ENCODE measurements at places on chromosomes 2 and 18.

DNA sequence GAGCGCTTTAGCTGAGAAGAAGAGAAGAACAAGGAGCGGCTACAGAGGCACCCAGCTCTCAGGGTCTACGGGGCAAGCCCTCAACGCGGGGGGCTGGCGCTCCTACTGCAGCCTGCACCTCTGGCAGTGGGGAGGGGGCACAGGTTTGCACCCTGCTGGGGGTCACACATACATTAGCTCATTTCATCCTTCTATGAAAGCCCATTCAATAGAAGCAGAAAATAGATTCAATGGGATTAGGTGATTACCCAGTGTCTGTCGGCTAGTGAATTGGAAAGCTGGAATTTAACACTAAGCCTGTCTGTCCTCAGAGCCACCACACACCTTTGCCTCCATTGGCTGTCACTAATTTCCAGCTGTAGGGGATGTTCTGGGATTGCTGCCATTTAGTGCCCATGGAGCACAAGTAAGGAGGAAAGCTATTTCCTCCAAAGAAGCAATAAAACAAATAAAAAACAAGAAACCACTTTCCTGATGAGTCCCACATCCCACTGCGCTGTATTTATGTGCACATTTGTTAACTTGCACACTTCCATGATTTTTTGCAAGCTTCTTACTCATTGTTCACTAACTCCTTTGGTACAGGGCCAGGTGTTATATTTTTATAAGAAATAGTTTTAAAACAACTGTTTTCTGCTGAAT, 319.6 kb upstream of the REV1 start:
- no peak for DNase-seq

GRCh38 chr2:78644854-78645253, 380.6 kb upstream of the REG3G start:
- no peak for DNase-seq

DNA sequence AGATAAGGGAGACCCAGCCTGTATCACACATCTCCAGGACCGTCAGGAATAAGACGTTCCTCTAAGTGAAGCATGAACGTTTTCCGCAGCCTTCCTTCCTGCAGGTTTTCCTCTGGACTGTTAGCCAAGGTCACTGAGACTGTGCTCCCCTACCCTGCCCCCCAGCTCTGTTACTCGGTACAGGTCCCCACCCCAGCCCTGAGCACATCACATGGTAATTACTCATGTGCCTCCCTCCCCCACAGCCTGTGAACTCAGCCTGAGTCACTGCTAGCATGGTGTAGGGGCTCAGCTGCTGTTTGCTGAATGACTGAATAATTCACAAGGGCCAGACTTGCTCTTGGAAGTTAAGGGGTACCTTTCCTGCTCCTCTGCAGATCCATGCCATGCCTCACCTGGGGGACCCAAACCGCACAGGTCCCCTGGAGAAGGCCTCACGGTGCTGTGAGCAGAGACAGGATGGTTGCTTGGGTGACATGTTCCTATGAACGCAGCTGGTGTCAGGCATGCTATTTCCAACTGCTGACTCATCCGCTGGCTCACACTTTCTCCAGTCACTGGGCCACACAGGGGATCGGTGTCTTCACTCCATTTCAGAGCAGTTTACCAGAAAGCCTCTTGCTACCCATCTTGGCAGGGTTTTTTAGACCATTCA, 88.2 kb downstream of the PLB1 start:
- no peak for DNase-seq

GRCh38 chr2:127811397-127812321, 688 bp upstream of the WDR33 start:
- DNase-seq = no peak

GRCh38 chr2:120174963-120175581, 48.1 kb downstream of the TMEM185B start:
- DNase-seq = no peak

GRCh38 chr2:25368660-25369059, 26.9 kb upstream of the DNMT3A start:
- DNase-seq = no peak

DNA sequence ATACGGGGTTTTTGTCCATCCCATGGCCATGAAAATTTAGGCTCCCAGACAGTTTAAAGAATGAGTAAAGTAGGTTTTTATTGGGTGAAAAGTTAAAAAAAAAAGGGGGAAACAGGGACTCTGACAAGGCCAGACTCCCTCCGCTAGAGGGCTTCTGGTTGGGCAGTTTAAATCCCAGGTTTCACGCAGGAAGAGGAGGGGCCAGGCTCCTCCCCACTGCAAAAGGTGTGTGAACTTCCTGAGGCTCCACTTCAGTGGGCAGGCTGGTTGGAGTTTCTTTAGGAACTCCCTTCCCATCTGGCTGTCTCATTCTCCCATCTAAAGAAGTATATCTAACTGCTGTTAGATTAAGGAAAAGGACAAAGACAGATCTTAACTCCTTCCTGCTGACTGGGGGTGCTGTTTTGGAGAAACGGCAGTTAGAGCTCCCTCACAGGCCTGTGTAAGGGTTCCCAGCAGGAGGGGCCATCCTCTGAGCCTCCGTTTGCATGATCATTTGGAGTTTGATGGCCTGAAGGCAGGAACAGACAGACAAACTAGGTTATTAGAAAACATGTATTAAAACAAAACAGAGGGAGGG, 1160.7 kb downstream of the CNTNAP5 start:
- DNase-seq = no peak

GRCh38 chr18:21362831-21363230, 120.8 kb downstream of the GREB1L start:
- DNase-seq = no peak

- DNase-seq = no peak
Observed at GRCh38 chr2:20184067-20184938, 40.6 kb downstream of the SDC1 start.

- DNase-seq = no peak
Observed at GRCh38 chr2:217802266-217802665, 200.5 kb downstream of the TNS1 start.

GRCh38 chr2:138026111-138027020, 62.1 kb downstream of the HNMT start:
- DNase-seq = no peak

- DNase-seq = no peak
Observed at GRCh38 chr2:129347486-129348217, 631.8 kb upstream of the RAB6C start.

DNA sequence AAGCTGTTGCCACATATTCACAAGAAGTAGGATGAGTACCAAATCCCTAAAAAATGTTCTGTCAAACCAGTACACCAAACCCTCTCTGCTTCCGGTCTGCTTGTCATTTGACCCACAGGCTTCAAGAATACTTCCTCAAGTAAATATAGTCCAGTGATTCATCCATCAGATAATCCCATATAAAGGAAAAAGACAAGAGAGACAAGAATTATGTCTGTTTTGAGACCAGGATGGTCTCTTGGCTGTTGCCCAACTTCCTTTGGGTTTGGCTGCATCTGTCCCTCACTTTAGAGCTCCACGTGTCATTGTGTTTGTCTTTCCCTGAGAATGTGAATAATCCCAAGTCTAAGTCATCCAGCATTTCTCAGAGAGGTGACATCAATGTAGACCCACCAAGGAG, 91.5 kb upstream of the NRP2 start:
- no peak for DNase-seq

DNA sequence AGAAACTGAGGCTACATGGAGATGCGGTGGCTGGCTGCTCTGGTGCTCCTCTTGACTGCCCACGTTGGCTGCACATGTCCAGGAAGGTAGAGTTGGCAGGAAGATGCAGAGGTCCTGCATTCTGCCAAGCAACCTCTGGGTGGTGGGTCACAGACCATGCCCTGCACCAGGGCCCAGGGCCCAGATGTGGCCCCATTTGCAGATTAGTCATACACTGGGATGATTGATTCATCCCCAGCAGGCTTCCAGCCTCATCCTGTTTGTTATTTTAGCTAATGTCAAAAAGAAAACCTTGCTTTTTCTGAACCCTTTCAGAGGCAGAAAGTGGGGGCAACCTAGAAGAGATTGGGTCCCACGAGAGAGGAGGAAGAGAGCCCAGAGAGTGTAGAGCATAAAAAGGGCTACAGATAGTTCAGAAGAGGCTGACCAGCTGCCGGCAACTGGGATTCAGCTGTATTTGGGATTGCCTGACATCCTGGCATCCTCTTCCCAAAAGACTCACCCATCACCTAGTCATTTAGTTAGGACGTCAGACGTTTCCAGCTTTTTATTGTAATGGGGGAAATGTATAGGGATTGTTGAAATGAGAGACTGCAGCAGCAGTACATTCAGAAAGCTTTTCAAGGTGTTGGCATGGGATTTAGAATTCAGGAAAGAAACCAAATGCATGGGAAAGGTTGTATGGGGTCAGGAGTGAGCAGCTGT, 101.9 kb downstream of the CTIF start:
- no peak for DNase-seq

GRCh38 chr2:140658760-140659692, 1471.8 kb downstream of the LRP1B start:
- DNase-seq = no peak

GRCh38 chr18:35588995-35589394, 7.5 kb downstream of the GALNT1 start:
- DNase-seq = no peak

- DNase-seq = no peak
Observed at GRCh38 chr2:225008179-225008856, 34.0 kb downstream of the DOCK10 start.

DNA sequence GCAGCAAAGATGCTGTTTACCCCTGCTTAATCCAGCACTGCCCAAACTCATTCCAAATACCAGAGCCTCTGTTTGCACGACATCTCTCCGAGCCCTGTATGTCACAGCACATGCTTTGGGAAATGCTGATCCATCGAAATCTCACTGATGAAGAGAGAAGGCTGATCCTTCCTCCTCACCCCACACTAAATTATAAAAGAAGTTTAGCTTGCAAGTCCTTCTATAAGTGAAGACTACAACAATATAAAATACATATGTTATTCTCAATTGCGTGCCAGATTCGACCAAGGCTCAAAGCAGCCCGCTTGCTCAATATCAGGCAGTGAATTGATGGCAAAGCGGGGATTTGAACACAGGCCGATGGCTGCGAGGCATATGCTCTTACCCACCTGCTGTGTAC, 30.7 kb upstream of the SLC35F6 start:
- DNase-seq = no peak

DNA sequence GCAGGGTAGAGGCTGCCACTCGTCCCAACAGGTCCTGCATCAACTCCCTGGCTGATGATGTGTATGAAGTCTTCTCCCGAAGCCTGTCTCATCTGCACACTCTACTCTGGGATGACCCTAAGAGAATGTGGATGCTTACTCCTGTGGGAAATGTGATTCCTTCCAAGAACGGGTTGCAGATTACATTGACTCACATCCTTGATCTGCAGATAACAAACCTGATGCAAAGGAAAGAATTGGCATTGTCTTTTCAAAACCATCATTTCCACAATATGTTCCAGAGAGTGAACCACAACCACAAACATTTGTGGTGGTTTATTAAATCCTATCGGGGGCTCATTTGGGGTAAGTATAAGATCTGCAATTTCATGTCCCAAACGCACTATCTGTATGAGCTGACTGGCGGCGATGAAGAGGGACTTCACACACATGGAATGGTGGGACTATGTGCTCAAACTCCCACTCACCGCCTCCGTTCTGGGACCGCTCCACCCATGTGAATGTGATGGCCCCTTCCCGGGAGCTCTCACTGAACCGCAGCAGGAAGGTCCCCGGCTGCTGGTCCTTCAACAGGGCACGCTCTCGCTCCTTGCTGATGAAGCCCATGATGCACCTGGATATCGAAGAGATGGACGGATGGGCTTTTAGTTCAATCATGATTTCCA, 35.5 kb downstream of the STAT1 start:
- no peak for DNase-seq

DNA sequence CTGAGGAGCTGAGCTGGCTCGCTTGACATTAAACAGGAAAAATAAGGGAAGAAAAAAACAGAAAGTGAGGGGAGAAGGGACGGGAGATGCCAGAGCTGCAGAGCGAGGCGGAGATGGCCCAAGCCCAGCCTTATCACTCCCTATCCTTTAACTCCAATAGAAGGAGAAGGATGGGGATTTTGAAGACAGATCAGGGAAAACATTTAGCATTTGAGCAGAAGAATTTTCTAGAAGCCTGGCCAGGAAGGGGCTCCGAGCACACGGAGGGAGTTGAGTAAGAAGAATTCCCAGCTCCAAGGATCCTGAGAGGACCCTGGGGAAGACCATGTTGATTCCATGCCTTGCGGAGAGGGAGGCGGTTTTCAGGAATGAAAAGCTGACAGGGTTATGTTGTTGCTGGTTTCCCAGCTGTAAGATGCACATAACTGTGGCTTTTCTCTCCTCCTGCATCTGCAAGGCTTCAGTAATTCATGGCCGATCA, 35.6 kb downstream of the TWIST2 start:
- DNase-seq = no peak

DNA sequence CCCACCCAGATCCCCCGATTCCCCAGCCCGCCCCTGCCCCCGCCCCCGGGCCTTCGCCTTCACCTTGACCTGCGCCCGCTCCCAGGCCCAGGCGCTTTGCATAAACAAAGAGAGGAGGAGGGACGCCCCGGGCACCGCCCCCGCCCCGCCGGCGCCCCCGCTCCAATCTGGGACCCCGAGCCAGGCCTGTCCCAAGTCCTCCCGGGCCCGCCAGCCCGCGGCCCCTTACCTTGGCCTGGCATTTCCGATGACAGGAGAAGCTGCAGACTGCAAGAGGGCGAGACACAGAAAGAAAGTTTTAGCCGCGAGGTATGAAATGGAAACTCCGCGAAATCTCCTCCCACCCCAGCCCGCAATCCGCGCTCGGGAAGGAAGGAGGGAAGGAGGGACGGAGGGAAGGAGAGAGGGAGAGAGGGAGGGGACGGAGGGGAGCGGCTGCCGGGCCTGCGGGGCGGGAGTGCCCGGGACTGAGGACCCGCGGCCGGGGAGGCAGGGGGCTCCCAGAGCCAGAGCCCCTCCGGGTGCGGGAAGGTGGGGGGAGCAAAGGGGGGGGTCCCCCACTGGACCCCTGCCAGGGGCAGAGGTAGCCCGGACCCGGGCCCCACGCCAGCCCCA, 24.2 kb downstream of the TNS1 start:
- no peak for DNase-seq

- no peak for DNase-seq
Observed at GRCh38 chr2:143085125-143085784, 44.0 kb upstream of the ARHGAP15 start.

DNA sequence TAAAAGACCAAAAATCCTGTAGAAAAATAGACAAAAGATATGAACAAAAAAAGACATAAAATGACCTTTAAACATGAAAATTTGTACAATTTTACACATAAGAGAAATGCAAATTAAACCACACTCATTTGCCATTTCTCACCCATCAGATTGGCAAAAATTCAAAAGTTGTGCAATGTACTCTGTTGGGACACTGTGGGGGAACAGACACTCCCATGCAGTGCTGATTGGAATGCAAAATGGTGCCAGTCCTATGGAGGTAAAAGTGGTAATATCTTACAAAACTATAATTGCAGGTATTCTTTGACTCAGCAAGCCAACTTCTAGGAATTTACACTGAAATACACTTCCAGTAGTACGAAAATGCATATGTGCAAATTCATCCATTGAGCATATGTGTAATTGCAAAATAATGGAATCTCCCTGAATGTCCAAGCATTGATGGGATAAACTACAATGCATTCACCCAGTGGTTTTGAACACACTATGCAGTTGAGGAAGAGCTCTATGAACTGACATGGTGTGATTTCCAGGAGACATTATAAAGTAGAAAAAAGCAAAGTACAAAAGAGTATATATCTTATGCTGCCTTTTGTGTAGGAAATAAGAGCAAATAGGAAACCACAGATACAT, 201.8 kb upstream of the ZNF521 start:
- no peak for DNase-seq

- DNase-seq = no peak
Observed at GRCh38 chr2:136051001-136051724, 65.7 kb upstream of the DARS1 start.

GRCh38 chr2:51986101-51986500, 954.2 kb upstream of the NRXN1 start:
- DNase-seq = no peak
